ENCODE measurements at places on chromosomes 12 and 14.
A peak's percentile ranks its signal among the peaks of the same experiment; 100 is the strongest.

DNA sequence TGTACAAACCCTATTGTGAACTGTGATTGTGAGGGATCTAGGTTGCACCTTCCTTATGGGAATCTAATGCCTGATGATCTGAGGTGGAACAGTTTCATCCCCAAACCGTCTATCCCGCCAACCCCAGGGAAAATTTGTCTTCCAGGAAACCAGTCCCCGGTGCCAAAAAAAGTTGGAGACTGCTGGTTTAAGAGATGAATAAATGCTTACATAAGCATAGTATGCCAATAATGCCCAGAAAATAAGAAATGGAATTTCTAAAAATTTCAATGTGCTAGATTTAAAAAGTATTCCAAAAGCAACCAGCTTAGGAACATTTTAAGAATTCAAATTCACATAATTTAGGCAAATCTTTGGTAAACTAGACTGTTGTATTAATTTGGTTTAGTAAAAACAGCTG lies 5.4 kb upstream of the RNU6-8 start:
- no peaks in the 10 kb centered on the region for H3K27me3 ChIP-seq
- H3K4me3 ChIP-seq = no peak overlapping the region
- H3K4me1 ChIP-seq = peaks cover 5% of the 10 kb centered on the region
- no peaks in the 10 kb centered on the region for H3K36me3 ChIP-seq
- DNase-seq = no peak

- DNase-seq = peak; percentile 81
- H3K4me3 ChIP-seq = peak overlapping the region; percentile 75
- H3K4me1 ChIP-seq = peaks cover 5% of the 10 kb centered on the region
- no peaks in the 10 kb centered on the region for H3K36me3 ChIP-seq
These were observed 7.2 kb upstream of the ANKRD9 start for GRCh38 chr14:102516531-102517391.

GRCh38 chr14:22218728-22219127 lies 370.3 kb downstream of the DAD1 start:
- H3K4me3 ChIP-seq = no peak overlapping the region
- DNase-seq = no peak
- no peak overlapping the region for H3K27ac ChIP-seq
- no peaks in the 10 kb centered on the region for H3K27me3 ChIP-seq
- no peaks in the 10 kb centered on the region for H3K36me3 ChIP-seq

- H3K4me1 ChIP-seq = peaks cover 30% of the 10 kb centered on the region
- H3K4me3 ChIP-seq = no peak overlapping the region
- no peak for DNase-seq
- no peaks in the 10 kb centered on the region for H3K27me3 ChIP-seq
- H3K27ac ChIP-seq = peak overlapping the region; percentile 41
- H3K36me3 ChIP-seq = peaks cover 3% of the 10 kb centered on the region
These were observed 73.7 kb downstream of the DCAF5 start for GRCh38 chr14:69079188-69079742.

DNA sequence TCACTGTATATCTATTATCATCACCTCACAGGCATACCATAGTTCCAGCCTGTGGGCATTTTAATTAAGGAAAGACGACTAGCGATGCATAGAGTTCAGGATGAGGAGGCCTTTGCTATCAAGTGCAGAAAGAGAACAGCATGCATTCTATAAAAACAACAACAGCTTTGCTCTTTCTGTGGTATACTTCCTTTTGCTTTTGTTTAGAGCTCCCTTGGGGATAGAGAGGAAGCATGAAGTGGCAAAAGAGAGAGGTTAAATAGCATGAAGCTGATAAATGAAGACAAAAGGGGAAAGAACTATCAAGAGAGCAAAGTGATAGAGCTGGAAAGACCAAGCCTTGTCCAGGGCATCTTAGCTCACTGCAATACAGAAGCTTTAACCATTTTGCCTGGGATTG lies 23.5 kb downstream of the IFNG-AS1 start:
- no peak for DNase-seq
- H3K4me3 ChIP-seq = no peak overlapping the region
- H3K36me3 ChIP-seq = no peaks in the 10 kb centered on the region
- H3K4me1 ChIP-seq = no peaks in the 10 kb centered on the region
- H3K27me3 ChIP-seq = no peaks in the 10 kb centered on the region

DNA sequence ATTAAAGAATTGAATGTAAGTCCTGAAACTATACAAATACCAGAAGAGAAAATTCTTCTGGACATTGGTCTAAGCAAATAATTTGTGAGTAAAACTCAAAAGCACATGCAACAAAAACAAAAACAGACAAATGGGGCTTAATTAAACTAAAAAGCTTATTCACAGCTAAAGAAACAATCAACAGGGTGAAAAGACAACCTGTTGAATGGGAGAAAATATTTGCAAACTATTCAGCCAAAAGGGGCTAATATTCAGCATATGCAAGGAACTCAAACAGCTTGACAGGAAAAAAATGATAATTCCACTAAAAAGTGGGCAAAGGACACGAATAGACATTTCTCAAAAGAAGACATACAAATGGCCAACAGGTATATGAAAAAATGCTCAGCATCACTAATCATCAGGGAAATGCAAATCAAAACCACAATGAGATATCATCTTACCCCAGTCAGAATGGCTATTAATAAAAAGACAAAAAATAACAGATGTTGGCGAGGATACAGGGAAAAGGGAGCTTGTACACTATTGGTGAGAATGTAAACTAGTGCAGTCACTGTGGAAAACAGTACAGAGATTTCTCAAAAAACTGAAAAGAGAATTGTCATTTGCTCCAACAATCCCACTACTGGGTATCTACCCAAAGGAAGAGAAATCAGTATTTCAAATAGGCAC lies 177.5 kb upstream of the RTL1 start:
- no peak overlapping the region for H3K4me3 ChIP-seq
- H3K36me3 ChIP-seq = no peaks in the 10 kb centered on the region
- H3K4me1 ChIP-seq = no peaks in the 10 kb centered on the region
- peaks cover 32% of the 10 kb centered on the region for H3K27me3 ChIP-seq
- no peak for DNase-seq
- H3K27ac ChIP-seq = no peak overlapping the region

GRCh38 chr14:106487600-106487999 lies 961.2 kb downstream of the TMEM121 start:
- no peaks in the 10 kb centered on the region for H3K27me3 ChIP-seq
- H3K36me3 ChIP-seq = no peaks in the 10 kb centered on the region
- no peak for DNase-seq
- H3K4me1 ChIP-seq = no peaks in the 10 kb centered on the region

DNA sequence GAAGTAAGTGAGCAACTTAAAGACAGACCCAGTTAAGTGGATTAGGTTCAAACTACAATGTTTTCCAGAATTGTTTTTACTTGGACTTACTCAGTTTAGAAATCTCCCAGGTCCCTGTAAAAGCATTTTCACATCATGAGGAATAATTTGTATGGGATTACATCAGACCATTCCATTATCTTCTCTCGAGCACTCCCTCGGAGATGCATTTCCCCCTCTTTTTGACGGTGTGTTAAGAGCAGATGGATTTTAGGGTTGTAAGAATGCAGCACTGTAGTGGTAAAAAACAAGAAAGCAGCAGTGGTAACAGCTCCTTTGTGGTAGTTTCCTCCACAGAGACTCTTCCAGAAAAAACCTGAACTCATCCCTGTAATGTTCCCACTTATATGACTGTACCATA lies 488.4 kb downstream of the BCAT1 start:
- no peak overlapping the region for H3K27ac ChIP-seq
- H3K27me3 ChIP-seq = no peaks in the 10 kb centered on the region
- no peaks in the 10 kb centered on the region for H3K4me1 ChIP-seq
- no peak overlapping the region for H3K4me3 ChIP-seq
- no peak for DNase-seq

DNA sequence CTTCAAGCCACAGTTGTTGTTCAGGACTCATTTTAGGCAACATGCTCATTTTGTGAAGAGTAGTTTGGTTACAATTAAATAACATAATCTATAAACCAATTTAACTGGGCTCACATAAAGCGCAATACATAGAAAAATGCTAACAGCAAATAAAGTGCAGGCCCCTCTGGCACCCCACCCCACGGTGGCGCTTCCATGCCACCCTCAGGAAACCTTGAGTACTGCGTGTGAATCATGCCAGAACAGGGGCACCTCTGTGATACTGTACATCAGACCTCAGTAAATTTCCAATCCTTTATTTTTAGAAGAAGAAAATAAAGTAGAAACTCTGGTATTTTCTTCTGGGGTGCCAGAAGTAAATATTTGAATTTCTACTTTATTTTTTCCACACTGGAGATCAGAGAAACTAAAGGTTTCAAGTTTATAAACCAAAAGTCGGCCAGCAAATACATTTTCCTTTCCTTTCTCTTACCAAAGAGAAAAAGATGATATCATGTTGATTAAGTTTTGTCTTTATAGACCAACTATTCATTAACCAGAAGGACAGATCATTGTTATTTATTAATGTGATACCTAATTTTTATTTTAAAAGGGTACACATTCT lies 316.8 kb downstream of the PAWR start:
- no peaks in the 10 kb centered on the region for H3K27me3 ChIP-seq
- DNase-seq = no peak
- no peak overlapping the region for H3K27ac ChIP-seq
- H3K36me3 ChIP-seq = no peaks in the 10 kb centered on the region
- no peaks in the 10 kb centered on the region for H3K4me1 ChIP-seq
- H3K4me3 ChIP-seq = no peak overlapping the region

- H3K4me3 ChIP-seq = no peak overlapping the region
- H3K27ac ChIP-seq = no peak overlapping the region
- no peak for DNase-seq
These were observed 101.9 kb downstream of the GAS2L3 start for GRCh38 chr12:100675432-100675831.

GRCh38 chr14:88621100-88621499 lies 58.3 kb downstream of the ZC3H14 start:
- H3K27ac ChIP-seq = no peak overlapping the region
- H3K4me1 ChIP-seq = no peaks in the 10 kb centered on the region
- H3K4me3 ChIP-seq = no peak overlapping the region
- peaks cover 12% of the 10 kb centered on the region for H3K36me3 ChIP-seq
- H3K27me3 ChIP-seq = no peaks in the 10 kb centered on the region
- DNase-seq = no peak

- H3K27me3 ChIP-seq = no peaks in the 10 kb centered on the region
- H3K27ac ChIP-seq = peak overlapping the region; percentile 12
- H3K4me3 ChIP-seq = no peak overlapping the region
- peaks cover 9% of the 10 kb centered on the region for H3K4me1 ChIP-seq
- no peaks in the 10 kb centered on the region for H3K36me3 ChIP-seq
These were observed 181.9 kb downstream of the PRKCH start for GRCh38 chr14:61503167-61503801.

DNA sequence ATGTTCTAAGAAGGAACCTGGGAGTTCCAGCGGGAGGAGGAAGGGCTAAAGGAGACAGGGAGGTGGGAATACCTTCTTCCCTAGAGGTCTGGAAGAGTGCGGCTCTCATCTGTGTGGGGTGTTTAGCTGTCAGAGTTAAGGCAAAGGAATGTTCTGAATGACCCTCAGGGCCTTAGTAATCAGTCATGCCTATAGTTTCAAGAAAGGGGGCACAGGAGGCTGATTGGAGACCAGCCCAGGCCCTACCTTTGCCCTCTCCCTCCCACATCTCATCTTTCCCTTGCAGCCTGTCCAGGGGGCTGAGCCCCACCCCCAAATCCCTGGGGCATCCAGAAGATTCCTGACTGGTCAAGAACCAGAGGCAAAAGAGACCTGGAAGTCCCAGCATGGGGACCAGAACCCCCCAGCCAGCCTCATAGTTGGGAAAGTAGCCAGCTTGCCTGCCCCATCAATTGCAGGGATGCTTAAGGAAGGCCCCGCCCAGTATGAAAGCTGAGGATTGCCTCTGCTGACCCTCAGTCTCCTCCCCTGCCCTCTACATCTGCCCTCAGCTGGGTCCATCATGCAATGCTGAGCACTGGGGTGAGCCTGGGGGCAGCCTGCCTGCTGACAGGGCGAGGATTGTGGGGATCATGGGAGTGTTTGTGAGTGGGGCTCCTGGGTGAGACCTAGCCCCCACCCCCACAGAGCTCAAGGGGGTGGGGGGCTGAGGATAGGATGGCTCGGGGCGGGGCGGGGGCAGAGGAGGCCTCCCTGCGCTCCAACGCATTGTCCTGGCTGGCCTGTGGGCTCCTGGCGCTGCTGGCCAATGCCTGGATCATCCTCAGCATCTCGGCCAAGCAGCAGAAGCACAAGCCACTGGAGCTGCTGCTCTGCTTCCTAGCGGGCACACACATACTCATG lies 1.8 kb downstream of the GPR162 start:
- H3K27ac ChIP-seq = no peak overlapping the region
- no peak for DNase-seq
- H3K27me3 ChIP-seq = peaks cover 11% of the 10 kb centered on the region
- no peaks in the 10 kb centered on the region for H3K36me3 ChIP-seq
- H3K4me1 ChIP-seq = peaks cover 3% of the 10 kb centered on the region
- H3K4me3 ChIP-seq = no peak overlapping the region

GRCh38 chr12:95014554-95014953 lies 11.1 kb upstream of the NDUFA12 start:
- DNase-seq = no peak
- H3K27me3 ChIP-seq = no peaks in the 10 kb centered on the region
- H3K36me3 ChIP-seq = peaks cover 8% of the 10 kb centered on the region
- no peak overlapping the region for H3K27ac ChIP-seq
- no peak overlapping the region for H3K4me3 ChIP-seq

DNA sequence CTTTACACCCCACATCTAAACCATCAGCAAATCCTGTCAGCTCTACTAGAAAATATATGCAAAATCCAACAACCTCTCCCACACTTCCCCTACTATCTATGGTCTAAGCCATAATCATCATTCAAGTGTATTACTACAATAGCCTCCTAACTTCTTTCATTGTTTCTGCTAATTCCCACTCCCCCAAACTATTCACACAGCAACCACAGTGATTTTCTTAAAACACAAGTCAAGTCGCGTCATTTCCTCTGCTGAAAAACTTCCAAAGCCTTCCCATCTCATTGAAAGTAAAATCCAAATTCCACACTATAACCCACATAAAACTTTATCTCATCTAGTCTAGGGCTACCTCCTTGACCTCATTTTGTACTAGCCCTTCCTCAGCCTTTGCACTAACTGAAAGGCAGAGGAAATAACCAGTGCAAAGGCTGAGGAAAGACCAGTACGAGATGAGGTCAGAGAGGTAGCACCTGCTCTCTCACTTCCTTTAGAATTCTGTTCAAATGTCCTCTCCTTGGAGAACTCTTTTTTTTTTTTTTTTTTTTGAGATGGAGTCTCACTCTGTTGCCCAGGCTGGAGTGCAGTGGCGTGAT lies 65.5 kb upstream of the MDM1 start:
- peaks cover 4% of the 10 kb centered on the region for H3K4me1 ChIP-seq
- no peak for DNase-seq
- H3K4me3 ChIP-seq = no peak overlapping the region

- no peak overlapping the region for H3K27ac ChIP-seq
- no peaks in the 10 kb centered on the region for H3K4me1 ChIP-seq
- H3K4me3 ChIP-seq = no peak overlapping the region
- H3K27me3 ChIP-seq = no peaks in the 10 kb centered on the region
- H3K36me3 ChIP-seq = no peaks in the 10 kb centered on the region
- DNase-seq = no peak
These were observed 76.6 kb downstream of the RASSF9 start for GRCh38 chr12:85759623-85760022.

GRCh38 chr12:99453836-99454538 lies 193.6 kb upstream of the GARIN6 start:
- no peaks in the 10 kb centered on the region for H3K4me1 ChIP-seq
- no peak overlapping the region for H3K4me3 ChIP-seq
- no peak for DNase-seq
- no peak overlapping the region for H3K27ac ChIP-seq

- H3K27me3 ChIP-seq = no peaks in the 10 kb centered on the region
- peaks cover 24% of the 10 kb centered on the region for H3K4me1 ChIP-seq
- no peak for DNase-seq
- H3K27ac ChIP-seq = no peak overlapping the region
- peaks cover 38% of the 10 kb centered on the region for H3K36me3 ChIP-seq
- no peak overlapping the region for H3K4me3 ChIP-seq
These were observed 9.4 kb downstream of the SART3 start for GRCh38 chr12:108551535-108551934.

All from psoas muscle (tissue), 8 donors.